ENCODE measurements at places on chromosomes 7 and 10.

GRCh38 chr7:142890874-142891485 is 5.4 kb upstream of the TRPV6 start:
- no peak for DNase-seq

GRCh38 chr10:43156590-43157341 is 18.5 kb downstream of the CSGALNACT2 start:
- DNase-seq, result no peak

GRCh38 chr7:904847-905246 is 28.5 kb downstream of the GET4 start:
- peak; percentile 29 for DNase-seq

DNA sequence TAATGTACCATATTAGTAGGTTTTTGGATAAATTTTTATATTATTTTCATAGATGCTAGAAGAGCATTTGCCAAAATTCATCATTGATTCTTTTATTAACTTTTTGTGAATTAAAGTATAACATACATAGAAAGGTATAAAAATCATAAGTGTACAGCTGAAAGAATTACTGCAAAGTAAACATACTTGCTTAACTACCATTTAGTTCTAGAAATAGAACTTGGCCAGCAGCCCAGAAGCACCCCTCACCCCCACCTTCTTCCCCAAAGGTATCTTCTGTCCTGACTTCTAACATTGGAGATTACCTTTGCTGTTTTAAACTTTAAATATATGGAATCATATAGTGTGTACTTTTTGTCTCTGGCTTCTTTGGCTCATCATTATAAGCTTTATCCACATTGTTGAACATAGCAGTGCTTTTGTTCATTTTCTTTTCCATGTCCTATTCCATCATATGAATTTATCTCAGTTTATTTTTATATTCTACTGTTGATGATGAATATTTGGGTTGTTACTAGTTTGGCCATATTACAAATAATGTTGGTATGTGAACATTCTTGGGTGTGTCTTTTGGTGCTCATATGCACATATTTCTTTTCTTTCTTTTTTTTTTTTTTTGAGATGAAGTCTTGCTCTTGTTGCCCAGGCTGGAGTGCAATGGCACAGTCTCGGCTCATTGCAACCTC is 142.8 kb downstream of the ADK start:
- peak; percentile 79 for DNase-seq

DNA sequence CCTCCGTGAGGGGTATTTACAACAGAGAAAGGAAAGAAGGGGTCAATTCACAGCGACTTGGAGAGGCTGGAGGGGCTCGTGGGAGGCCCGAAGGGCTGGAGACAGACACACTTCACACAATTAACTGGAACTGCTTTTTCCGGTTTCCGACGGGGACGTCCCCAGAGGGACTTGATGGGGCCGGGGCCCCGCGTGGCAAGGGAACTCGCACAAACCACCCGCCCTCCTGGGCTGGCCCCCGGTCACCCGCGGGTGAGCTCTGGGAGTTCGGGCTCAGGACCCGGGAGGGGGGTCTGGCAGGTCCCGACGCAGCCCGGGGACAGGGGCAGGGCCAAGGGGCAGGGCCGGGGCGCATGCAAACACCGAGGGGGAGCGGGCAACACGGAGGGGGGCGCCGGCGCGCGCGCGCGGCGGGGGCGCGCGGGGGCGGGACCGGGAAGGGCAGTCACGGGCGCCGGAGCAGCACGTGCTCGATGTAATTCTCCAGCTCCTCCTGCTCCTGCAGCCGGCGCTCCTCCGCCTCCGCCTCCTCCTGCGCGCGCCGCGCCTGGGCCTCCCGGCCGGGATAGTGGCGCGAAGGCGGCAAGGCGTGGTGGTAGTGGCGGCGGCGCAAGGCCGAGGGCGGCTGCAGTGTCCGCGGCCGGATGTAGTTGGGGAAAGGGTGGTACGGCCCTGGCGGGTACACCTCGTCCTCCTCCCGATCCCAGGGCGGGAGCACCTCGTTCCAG is 2.7 kb downstream of the VGF start:
- DNase-seq, result peak; percentile 69

- no peak for DNase-seq
Observed at GRCh38 chr7:98703916-98704315, 86.8 kb downstream of the NPTX2 start.

DNA sequence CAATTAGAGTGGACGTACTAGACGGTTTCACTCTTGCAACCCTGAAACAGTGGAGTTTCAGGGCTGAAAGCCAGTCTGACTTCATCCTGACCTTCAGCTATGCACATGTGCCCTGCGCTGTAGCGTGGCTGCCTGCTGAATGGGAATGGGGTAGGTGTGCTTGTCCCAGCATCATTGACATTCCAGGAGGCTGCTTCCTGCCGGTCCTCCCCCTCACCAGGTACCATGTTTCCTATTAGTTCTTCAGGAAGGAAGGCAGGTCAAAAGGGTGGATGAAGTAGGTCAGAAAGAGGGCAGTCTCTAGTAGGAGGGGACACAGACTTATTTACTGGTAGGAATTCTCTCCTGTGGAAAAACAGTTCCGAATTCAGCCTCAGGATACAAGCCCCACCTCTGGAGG is 551.8 kb upstream of the GALNT17 start:
- DNase-seq, result no peak

- no peak for DNase-seq
Observed at GRCh38 chr7:129354428-129355157, 79.6 kb upstream of the STRIP2 start.

- no peak for DNase-seq
Observed at GRCh38 chr7:132759482-132760243, 183.4 kb upstream of the PLXNA4 start.

GRCh38 chr7:100874577-100875355 is at the start of gene SRRT:
SRRT (plus strand) TSS chr7:100875103; CDS start chr7:100875591, 488 bp downstream.
- DNase-seq, result peak; percentile 98

DNA sequence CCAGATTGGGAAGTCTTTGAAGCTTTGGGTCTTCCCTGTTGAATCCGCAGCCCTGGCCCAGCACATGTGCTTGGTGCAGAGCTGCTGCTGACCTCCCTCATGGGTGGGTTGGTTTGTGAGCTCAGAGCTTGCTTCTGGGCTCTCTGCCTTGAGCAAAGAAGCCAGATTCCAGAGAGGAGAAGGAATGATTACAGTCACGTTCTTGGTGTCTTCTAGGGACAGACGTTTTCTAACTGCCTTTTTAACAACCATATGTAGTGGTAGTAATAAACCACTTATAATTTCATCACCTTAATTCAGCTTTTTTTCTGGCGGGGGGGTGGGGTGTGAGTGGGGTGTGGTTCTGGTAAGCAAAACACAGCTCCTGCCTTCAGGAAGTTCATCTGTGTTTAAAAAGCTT is 39.5 kb downstream of the LRMDA start:
- DNase-seq, result no peak

DNA sequence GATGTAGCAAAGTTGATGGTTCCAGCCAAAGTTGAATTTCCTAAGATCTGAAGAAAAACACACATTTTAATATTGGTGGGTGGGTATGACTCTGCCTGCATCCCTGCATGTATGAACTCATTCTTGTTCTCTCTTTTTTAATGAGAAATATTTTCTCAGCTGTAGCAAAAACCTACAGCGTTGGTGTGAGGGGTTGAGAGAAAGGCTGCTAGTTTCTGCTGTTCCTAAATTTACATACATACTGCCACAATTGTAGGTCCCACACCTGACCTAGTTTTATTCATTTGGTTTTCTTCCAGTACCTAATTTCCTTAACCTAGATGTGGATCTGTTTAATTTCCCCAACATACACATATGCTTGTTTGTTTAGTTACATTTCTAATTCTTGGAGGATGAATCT is 4.6 kb downstream of the AGFG2 start:
- no peak for DNase-seq

GRCh38 chr7:26688936-26689506 is 175.4 kb downstream of the SKAP2 start:
- no peak for DNase-seq

GRCh38 chr10:22369434-22370072 is 24.3 kb downstream of the SPAG6 start:
- peak; percentile 62 for DNase-seq

DNA sequence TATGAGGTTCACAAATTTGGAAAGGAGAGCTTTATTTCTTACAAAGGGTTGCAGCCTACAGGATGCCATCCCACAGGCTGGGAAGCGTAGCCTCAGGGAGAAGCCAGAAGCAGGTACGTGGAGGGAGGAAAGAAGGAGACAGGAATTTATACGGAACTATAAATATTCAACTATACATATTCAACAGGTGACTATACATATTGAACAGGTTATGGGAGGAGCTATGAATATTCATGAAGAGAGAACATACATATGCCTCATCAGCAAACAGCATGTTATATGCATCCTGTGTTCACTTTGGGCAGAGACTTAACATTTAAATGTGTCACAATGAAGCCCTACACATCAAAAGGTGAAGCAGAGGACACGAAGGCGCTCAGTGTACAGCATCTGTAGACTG is 40.5 kb upstream of the LMTK2 start:
- DNase-seq, result no peak

- DNase-seq, result no peak
Observed at GRCh38 chr7:151814400-151815009, 62.4 kb downstream of the PRKAG2 start.

DNA sequence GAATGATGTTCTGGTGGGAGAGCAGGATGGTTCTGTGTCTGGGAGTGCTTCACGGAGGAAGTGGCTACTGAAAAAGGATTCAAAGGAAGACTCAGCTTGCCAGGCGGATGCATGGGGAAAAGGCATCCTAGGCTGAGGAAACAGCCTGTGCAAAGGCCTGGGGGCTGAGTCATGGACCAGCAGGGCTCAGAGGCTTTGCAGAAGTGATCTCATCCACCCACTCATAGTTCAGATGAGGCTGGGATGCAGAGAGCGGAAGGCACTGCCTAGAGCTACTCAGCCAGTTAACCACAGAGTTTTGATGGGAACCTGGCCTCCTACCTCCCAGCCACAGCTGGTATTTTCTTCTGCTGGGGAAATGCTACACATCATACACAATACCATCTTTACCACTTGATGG is 15.8 kb upstream of the ADAMTS14 start:
- DNase-seq, result peak; percentile 93

DNA sequence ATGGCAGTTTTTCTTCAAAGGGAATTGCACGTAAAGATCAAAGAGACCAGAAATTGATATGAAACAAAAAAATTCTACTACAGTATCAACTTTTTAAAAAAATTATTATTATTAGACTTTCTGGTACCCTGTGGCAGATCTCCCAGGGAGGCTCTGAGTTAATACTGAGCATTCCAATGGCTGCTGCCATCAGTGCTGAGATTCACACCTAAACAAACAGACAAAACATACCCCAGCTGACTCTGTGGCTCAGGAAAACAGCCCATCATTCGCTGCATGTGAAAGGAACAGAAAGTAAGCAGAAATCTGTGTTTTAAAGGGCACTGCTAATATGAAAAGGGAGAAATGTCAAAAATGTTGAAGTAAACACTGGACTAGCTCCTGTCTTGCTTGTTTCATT is 118.4 kb downstream of the GRM3 start:
- DNase-seq, result no peak

DNA sequence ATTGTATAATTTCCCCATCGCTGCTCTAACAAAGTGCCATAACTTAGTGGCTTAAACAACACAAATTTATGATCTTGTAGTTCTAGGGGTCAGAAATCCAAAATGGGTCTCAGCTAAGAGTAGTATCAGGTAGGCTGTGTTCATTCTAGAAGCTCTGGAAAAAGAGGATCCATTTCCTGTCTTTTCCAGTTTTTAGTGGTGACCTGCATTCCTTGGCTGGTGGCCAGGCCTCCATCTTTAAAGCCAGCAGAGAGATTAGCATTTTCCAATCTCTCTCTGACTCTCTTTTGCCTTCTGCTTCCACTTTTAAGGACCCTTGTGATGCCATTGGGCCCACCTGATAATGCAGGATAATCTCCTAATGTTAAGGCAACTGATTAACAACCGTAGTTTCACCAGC is 41.0 kb upstream of the C10orf120 start:
- no peak for DNase-seq

- DNase-seq, result peak; percentile 85
Observed at GRCh38 chr10:6141296-6142151, 52.7 kb downstream of the RBM17 start.

- DNase-seq, result no peak
Observed at GRCh38 chr10:129704786-129705525, 237.9 kb downstream of the MGMT start.

DNA sequence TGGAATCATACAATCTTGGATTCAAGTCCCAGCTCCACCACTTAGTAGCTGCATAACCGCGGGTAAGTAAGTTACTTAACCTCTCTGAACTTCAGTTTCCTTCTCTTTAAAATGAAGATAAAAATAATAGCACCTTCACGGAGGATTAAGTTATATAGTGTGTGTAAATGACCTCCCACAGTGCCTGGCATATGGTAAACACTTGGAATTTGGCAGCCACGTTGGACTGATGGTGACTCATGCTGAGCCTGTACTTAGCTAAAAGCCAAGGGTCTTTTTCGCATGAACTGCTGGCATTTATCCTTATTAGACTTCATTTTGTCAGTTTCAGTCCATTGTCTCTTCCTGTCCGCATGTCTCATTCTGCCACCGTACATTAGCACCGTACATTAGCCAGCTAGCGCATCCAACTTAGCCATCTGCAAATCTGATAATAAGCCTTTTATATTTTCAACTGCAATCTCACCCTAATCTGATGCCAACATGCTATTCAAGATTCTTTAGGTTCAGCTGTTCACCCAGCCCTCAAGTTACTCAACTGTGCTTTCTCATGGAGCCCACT is 11.2 kb downstream of the SLC13A4 start:
- peak; percentile 61 for DNase-seq

DNA sequence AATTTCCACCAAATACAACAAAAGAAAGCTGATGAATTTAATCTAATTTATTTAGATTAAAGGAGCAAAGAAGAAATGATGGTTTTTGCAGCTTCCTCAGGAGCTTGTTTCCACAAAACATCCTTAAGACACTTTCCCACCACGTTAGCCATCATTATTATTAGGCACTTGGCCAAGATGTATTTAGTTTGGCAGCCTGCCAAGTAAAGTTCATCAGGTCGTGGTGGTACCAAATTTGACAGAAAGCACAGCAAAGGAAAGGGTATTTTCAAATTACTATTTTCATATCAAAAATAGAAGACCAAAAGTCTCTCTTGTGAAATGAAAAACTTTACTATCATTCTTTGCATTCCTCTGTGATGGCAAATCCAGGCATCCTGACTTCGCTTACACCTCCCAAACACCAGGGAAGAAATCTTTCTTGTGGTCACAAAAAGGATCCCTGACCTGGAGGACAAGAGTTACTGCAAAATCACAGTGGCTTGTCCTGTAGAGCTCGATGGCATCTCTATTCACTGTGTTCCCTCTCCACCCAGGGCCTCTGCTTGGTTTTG is 123.1 kb upstream of the INHBA start:
- no peak for DNase-seq

- no peak for DNase-seq
Observed at GRCh38 chr10:103558911-103559310, 65.4 kb downstream of the NEURL1 start.

GRCh38 chr7:124712017-124712416 is 53.6 kb downstream of the GPR37 start:
- DNase-seq, result peak; percentile 33

- no peak for DNase-seq
Observed at GRCh38 chr7:130914554-130915294, 180.7 kb upstream of the KLF14 start.

GRCh38 chr7:154304231-154304630 is 252.0 kb downstream of the DPP6 start:
- no peak for DNase-seq

Measured in epithelial cell of esophagus (primary cell).